ENCODE measurements at places on chromosomes 6 and 20.

- DNase-seq = no peak
These were observed 648.8 kb upstream of the AGPAT4 start for GRCh38 chr6:161922631-161923119.

DNA sequence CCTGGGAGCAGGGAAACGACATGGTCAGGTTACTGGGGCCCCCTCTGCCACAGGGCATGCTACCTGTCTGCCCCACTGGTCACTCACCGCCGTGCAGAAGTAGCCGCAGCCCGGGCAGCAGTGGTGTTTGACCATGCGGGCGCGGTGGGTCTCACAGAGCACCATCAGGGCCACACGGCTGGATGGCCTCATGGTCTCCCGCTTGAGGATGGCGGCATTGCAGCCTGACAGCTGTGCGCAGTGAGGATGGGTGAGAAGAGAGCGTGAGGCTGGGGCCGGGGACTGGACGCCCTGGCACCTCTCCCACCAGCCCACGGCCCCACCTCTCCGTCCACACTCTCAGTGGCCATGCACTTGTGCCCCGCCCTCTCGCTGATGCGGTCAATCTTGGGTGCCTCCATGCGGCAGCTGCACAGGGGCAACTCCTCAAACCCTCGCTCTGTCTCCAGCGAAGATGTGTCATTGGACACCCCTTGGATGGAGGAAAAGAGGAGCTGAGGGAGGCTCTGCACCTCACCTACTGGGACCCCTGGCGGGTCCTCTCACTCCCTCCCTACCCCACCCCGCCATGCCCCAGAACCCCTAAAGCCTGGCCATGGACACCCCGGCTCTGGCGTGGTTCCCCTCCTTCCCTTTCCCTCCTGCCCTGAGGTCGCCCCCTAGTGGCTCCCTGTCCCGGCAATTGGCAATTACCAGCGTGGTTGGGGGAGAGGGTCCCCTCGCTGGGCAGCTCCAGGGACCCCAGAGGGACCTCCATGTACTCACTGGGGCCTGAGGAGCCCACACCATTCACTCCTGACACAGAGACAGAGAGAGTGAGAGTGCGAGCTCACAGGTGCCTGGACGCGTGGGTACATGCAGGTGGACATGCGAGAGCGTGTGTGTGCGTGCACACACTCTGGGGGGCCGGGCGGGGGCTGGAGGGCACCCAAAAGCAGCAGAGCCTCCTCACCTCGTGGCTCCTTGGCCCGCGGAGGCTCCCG lies 8.9 kb downstream of the EHMT2 start:
- DNase-seq = no peak

DNA sequence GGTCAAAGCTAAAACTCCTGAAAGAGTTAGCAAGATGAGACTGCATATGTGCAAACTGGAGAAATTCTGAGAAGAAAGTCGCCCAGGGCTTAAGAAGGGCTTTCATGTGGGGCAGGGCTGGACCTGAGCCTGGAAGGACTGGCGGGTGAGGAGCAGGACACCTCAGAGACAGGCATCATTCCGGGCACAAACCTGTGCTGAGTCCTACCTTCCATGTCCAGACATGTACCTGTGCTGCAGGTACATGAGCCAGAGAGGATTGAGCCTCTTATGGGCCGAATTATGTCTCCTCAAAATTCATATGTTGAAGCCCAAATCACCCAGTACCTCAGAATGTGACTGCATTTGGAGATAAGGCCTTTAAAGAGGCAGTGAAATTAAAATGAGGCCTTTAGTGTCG lies 171.0 kb downstream of the QRSL1 start:
- DNase-seq = no peak

GRCh38 chr20:61694682-61695081 lies 371.0 kb downstream of the TAF4 start:
- DNase-seq = no peak

DNA sequence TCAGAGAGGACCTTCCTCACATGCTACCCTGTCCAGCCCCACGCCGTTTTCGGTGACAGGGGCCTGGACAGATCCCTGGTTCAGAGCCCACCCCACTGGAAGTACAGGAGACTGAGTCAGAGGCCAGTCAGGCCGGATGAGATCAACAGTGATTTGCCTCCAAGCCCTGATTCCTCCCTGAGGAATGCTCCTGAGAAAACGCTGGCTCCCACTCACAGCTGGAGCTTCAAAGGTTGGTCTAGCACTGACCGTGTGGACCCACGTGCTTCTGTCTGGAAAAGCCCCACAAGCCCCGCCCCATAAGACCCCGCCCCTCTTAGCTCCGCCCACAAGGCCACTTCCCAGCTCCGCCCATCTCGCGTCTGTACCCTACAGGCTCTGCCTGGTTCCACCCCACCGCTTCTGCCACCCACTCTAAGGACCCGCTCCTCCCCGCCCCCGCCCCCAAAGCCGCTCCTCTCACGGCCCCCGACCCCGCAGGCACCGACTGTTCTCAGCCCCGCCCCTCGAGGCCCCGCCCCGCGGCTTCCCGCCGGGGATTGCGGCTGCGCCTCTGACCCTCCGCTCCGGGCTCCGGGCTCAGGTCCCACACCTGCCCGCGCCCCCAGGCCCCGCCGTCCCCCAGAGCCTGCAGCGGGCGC lies 64.9 kb upstream of the BHLHE23 start:
- no peak for DNase-seq

DNA sequence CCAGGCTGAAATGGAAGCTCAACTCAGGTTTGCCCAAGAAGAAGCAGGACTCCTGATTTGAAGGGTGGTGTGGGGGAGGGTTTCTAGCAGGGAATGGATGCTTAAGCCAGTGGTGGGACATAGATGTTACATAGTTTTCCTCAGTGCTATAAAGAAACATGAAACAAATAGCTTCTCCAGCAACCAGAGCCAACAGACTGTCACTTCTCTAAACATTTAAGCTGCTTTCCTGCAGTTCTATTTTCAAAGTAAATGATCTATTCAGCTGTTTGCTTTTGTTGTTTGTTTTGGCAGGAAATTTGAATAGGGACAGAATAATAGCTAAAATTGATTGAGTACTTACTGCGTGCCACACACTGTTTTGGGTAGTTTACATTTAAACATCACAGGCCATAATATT lies 169.0 kb downstream of the UST start:
- DNase-seq = no peak

DNA sequence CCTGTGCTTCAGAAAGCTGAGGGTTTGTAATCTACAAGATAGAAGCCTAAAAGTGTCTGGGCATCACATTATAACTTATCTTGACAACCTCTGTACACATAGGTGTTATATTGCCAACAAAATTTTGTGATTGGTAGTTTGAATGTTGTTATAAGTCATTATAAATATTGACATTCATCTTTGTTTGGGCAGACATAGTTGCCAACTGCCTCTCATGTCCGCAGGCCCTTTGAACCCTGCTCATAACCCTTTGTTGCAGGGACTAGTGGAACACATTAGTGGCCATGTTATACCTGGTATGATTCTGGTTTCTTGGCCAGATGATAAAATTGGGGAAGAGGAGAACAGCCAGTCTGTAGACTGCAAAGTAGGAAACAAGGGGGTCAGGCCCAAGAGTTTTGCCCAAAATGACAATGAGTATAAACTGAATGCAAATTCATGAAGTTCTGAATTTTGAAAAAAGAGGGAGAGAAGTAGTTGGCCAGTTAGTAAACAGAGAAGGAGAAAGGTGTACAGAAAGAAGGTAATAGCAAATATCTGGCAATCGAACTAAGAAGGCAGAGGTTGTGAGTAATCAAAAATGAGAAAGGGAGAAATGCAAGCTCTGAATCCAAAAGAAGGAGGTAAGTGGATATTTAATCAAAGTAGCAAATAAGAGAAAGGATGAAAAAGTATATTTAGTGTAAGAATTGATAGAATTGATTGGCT lies 21.6 kb upstream of the LMBRD1 start:
- DNase-seq = no peak

- DNase-seq = no peak
These were observed 11.0 kb downstream of the ECT2L start for GRCh38 chr6:138806889-138807288.

DNA sequence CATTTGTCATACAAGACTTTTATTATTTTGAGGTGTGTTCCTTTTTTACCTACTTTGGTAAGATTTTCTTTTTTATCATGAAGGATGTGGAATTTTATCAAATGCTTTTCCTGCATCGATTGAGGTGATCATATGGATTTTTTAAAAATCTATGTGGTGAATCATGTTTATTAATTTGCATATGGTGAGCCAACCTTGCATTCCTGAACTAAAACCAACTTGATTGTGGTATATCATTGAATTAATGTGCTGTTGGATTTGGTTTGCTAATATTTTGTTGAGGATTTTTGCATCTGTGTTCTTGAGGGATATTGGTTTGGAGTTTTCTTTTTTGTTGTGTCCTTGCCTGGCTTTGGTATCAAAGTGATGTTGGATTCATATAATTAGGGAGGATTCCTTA lies 848.1 kb upstream of the EYS start:
- DNase-seq = no peak

GRCh38 chr20:4602297-4602631 lies 119.4 kb upstream of the PRND start:
- DNase-seq = no peak

GRCh38 chr6:72757926-72758325 lies 136.1 kb downstream of the KCNQ5 start:
- no peak for DNase-seq

DNA sequence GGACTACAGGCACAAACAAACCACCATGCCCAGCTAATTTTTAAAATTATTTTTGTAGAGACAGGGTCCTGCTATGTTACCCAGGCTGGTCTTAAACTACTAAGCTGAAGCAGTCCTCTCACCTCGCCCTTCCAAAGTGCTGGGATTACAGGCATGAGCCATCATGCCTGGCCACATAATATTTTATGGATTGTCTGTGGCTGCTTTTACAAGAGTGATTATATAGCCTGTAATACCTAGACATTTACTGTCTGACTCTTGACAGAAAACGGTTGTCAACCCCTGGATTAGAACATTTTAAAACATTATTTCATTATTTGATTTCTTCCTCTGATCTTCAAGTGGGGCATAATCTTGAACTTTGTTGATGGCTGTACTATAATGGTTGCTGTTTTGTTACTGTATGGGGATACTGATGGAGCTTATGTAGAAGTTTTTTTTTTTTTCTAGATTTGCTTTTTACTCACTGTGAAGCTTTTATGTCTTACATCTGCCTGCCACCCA lies 14.3 kb downstream of the PARD6B start:
- no peak for DNase-seq

Data from activated CD8-positive, alpha-beta memory T cell treated with anti-CD3 and anti-CD28 coated beads for 4 hours (primary cell).